Activated naive CD8-positive, alpha-beta T cell treated with anti-CD3 and anti-CD28 coated beads, Interleukin-2, amount 10 ng/mL, durations not matched to agents 7 days and 5 days (primary cell): ENCODE measurements at places on chromosomes 12 and 14. TPM values are rescaled to one million over a fixed set of nuclear protein-coding genes. Genes with fewer than 3 reads are reported as not detected.

Gene CISTR
- not detected for total RNA-seq

- no peak for DNase-seq
Measured at GRCh38 chr12:28171356-28172060, 18.7 kb upstream of the CCDC91 start.

DNA sequence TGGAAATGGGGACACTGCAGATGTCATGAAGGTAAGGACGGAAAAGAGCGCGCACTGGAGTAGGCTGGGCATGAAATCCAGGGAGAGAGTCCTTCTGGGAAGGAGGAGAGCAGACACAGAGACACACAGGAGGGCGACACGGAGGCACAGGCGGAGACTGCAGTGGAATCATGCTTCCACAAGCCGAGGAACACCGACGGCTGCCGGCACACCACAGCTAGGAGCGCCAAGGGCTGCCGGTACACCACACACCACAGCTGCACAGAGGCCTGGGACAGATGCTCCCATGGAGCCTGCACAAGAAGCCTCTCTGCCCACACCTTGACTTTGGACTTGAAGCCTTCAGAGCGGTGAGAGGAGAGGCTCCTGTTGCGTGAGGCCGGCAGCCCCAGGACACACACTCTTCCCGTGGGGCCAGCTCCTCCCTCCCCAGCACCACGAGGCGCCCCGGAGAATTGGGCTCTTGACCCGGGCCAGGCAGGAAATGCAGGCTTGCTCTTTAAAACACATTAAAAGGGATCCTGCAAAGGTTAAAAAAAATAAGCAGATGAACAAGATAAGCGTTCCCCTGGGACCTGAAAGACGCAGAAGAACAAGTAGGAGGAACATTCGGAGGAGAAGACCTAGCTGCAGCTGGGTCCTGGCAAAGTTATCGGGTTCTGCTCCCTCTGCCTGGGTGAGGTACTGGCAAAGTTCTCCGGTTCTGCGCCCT lies 28.3 kb upstream of the FZD10 start:
- DNase-seq: no peak

DNA sequence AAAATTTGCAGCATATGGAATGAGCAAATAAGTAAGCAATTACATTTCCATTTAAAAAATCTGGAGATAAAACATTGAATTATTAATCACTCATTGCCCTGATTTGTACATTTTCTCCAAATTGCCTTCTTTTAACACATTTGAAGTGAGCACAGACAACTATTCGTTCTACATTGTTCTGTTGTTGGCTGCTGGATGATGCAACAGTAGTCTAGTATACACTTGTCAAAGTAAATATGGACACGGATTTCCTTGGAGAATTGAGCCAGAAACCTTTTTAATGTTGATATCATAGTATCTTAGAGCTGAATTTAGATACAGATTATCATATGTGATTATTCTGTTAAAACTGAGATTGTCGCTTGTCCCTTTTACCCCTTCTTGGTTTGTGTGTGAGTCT lies 188.2 kb downstream of the FUT8 start:
- DNase-seq: no peak

DNA sequence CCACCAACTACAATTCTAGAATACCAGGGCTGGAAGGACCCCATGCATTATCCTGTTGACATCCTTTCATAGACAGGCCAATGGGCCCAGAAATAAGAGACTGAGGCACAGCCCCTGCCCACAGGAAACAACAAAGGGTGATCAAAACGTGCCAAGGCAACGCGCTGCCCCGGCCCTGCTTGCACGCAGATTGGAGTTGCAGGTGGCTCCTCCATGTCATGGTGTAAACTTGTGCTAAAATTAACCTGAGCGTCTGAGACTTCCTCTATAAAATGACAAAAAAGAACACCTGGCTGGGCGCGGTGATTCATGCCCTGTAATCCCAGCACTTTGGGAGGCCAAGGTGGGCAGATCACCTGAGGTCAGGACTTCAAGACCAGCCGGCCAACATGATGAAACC lies 30.1 kb downstream of the SPRING1 start:
- no peak for DNase-seq

Gene NRL
- 3.3 TPM for total RNA-seq

- no peak for DNase-seq
Measured at GRCh38 chr12:129909051-129910020, 5.5 kb upstream of the TMEM132D start.

Gene DEGS2
- total RNA-seq: 0.14 TPM

Gene SERPINA1
- total RNA-seq: not detected

Gene CD27
- total RNA-seq: 152 TPM

DNA sequence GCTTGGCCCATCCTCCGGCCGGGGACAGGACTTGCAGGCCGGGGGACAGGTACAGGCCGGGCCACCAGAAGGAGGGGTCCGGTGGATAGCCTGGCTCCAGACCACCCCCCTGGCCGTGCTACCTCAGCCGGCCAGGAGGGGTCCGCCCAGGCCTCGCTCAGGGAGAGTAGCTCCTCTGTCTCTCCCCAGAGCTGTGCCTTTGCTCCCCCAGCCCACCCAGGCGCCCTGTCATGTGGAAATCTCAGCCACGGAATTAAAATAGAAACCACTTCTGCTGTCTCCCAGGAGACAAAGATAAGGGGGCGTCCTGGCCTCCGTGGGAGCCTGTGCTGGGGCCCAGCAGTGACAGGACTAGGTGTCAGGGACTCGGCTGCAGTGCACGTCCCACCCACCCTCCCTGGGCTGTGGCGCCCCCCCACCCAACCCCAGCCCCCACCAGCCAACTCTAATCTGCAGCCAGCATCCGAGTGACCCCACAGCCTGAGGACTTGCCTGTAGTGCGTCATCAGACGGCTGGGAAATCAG lies 3.3 kb upstream of the CRIP2 start:
- DNase-seq: no peak

DNA sequence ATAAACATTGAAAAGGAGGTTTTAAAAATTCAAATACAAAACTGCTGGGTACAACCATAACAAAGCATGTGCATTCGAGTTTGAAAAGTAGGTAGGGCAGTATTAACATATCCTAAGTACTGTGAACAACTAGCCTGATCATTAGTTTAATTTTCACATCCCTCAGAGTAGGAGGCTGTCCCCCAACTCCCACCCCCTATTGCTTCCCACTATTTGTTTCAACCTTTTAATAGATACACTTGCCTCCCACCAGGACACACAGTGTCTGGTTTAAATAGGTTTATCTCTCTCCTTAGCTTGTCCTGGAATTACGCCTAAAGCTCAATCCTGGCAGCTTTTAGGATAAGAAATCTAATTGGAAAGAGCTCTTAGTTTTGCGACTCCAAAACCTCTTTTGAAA lies 2.1 kb downstream of the TAOK3 start:
- no peak for DNase-seq

DNA sequence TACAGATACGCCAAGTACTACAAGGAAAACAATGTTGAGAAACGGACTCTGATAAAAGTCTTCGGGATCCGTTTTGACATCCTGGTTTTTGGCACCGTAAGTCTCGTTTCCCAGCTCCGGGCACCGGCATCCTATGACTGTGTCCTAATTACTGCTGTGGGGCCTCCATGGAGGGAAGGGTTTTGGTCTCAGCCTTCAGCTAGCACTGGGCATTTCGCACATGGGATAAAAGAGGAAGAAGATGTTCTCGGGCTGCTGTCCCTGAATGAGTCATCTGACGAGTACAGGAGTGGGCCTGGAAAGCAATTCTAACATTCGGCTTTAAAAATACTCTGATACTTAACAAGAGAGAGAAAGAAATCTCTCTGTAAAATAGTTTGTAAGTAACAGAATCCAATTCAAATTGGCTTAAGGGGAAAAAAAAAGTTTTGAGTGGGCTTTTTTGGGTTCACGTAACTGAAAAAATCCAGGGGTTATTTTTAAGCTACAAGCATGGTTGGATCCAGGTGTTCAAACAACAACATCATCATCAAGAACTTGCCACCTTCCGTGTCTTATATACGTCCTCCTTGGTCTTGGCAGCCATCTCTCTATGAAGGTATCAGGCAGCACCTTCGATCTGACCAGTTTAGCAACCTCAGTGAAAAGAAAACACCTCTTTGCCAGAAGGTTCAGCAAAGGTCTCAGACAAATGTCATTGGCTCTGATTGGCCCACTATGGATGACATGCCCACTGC lies 34.4 kb upstream of the P2RX4 start:
- no peak for DNase-seq

DNA sequence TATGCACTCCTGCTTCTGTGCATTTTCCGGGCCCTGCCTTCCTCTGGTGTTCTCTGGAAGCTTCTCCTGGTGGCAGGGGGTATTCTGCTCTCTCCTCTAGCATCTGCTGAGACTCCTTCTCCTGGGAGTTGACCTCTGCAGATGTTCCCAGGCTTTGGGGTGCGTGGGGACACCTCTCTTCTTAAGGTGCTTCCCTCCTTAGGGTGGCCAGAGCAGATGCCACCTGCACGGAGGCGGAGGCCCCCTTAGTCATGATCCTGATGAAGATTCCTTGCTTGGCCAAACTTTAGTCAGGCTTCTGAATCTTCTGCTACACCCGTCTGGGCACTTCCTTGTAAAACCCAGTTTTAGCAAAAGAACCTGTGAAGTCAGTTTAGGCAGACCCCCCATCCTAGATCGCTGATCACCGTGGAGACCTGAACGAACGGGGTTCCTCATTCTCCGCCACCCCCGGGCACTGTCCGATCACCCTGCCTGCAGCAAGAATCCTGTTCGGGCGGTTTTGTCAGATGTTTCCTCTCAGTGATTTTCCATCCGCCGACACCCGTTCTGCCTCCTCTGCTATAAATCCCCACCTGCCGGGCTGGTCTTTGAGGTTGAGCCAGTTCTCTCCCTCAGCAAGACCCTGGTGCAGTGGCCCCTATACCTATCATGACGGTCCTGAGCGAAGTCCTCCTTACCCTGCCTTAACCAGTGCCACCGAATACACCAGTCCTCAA lies 111.9 kb downstream of the CALM1 start:
- no peak for DNase-seq

DNA sequence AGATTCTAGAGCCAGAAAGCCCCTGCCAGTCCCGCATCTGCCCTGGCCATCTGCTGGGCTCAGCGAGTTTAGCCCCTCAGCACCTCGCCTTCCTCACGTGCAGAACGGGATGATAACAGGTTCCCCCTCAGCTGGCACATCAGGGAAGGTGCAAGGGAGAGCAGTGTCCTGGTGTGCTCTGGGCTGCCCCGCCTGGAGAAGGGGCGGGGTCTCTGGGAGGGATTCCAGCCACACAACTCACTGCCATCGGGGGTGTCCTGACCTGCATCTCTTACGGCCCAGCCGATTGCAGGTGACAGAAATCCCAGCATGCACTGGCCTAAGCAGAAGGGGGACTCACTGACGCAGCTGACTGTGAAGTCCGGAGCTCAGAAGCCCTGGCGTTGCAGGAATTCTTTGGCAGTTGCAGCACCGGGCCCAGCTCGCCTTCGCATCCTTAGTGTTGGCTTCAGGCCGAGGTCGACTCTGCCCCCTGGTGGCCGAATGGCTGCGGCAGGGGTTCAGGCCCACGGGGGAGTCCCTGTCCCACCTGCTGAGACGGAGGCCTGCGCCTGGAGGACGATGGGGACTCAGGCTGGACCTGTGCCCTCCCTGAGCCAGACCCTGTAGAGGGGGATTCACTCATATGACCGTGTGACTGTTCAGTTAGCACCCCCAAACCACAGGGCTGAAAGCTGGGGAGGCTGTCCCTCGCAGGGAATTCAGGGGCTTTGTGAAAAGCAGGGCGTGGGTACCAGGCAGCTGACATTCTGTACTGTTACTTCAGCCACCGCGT lies 178.6 kb downstream of the ADGRD1 start:
- DNase-seq: peak; percentile 80

DNA sequence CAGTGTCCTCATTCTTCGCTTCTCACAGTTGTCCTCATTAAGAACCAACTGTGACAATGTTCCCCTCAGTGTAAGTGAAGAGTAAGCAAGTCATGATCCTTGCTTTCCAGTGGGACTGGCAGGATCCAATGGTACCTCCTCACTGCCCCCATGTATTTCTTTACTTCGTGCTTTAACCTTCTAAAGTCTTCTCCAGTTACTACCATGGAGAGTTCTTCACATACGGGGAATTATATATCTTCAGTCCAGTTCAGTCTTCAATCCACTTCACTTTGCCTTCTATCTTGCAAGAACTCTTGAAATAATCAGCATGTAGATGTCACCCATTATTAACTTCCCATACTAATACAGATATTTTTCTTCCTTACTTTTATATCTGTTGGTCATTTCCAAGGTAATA lies 381.9 kb upstream of the GARIN6 start:
- no peak for DNase-seq

Gene AQP2
- not detected for total RNA-seq

- DNase-seq: no peak
Measured at GRCh38 chr14:54931101-54931500, 28.5 kb upstream of the GCH1 start.

DNA sequence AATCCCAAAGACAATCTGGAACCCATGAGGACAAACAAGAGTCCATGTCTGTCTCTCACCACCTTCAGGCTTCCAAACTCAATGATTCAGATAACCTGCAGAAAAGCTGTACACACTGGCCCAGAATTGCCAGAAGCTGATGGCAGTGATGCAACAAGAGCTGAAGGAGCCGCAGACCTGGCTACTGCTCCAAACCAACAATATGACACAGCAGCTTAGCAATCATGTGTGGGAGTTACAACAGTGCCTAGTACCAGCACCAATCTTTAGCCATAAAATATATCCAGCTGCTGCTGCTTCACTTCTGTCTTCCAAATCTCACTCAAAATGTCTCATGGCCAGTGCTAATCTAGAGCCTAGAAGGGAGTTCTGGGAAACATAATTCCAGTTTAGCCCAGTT lies 22.0 kb downstream of the RPS6KA5 start:
- no peak for DNase-seq

GRCh38 chr12:39375206-39375808 lies 67.6 kb downstream of the KIF21A start:
- DNase-seq: no peak

Gene FITM1
- 1.3 TPM for total RNA-seq

GRCh38 chr12:57908511-57908910 lies 32.9 kb upstream of the ATP23 start:
- no peak for DNase-seq

DNA sequence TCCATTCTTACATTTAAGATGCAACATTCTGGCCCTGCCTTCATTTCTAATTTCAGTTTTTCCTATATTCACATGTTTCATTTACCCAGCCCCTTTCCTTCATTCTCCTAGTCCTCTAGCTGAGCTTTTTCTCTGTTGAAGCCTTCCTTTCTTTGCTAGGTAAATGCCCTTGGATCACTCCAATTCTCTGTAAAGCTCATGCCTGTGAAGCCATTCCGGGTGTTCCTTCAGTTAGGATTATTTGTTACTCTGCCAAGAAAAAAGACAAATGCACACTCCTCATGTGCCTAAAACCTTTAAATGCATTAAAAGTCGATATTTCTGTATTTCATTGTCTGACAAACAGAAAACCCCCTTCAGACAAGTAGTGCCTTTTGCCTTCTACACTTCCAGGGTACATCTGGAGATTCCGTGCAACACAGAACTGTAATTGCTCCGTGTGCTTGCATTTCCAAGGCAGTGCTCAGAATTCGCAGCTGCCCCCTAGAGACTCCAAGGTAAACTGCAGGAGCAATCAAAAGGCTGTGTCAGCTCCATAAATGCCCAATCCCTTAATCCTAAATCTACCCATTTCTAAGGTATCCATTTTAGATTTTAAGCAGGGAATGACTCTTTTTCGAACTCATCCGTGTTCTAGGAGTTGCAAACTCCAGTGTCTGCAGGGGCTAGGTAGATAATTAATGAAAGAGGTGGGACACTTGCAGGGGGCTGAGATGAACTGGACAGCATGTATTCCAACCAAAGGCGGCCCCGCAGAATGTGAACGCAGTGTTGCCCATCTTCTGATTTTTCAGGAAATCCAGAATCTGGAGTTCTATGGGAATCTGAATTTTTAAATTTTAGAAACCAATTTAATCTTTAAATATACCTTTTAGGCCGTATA lies 320.2 kb downstream of the GRIN2B start:
- DNase-seq: no peak

Gene DCN
- not detected for total RNA-seq
